ENCODE measurements at places on chromosomes 1 and 21. TPM values are rescaled to one million over a fixed set of nuclear protein-coding genes. Genes with fewer than 3 reads are reported as not detected.

Gene PHACTR4
- 21.5 TPM for total RNA-seq

- DNase-seq, result no peak
- H3K4me1 ChIP-seq, result no peaks in the 10 kb centered on the region
- no peaks in the 10 kb centered on the region for H3K36me3 ChIP-seq
- H3K4me3 ChIP-seq, result no peak overlapping the region
These were observed 5.3 kb upstream of the TNN start for GRCh38 chr1:175062339-175062738.

- DNase-seq, result no peak
- no peaks in the 10 kb centered on the region for H3K27me3 ChIP-seq
- no peaks in the 10 kb centered on the region for H3K4me1 ChIP-seq
These were observed 692.1 kb upstream of the ZP4 start for GRCh38 chr1:238582816-238583215.

Gene MAP1LC3C
- total RNA-seq, result 0.27 TPM

GRCh38 chr1:115507901-115508300 lies 133.9 kb upstream of the VANGL1 start:
- no peak overlapping the region for H3K27ac ChIP-seq
- no peaks in the 10 kb centered on the region for H3K27me3 ChIP-seq
- H3K36me3 ChIP-seq, result no peaks in the 10 kb centered on the region

DNA sequence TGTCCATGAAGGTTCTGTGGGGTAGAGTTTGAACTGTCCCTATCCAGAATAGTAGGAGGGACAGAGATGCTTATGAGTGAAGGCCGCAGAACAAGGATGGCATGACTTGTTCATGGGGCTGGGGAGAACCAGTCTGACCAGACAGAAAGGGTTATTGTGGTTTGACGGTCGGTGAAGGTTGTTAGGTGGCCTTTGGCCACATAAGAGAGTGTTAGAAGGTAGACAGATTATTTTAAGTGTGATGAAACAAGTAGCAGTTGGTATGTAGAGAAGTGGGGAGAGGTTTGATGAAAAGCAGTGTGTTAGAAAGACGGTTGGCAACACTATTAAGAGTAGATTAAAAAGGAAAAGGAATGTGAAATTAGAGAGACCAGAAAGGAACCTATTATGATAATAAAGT lies 355.1 kb downstream of the DISC1 start:
- no peaks in the 10 kb centered on the region for H3K4me1 ChIP-seq
- DNase-seq, result no peak
- no peak overlapping the region for H3K27ac ChIP-seq
- no peaks in the 10 kb centered on the region for H3K36me3 ChIP-seq
- H3K27me3 ChIP-seq, result no peaks in the 10 kb centered on the region

- no peaks in the 10 kb centered on the region for H3K4me1 ChIP-seq
- DNase-seq, result no peak
- H3K27me3 ChIP-seq, result no peaks in the 10 kb centered on the region
These were observed 41.2 kb upstream of the RIPK4 start for GRCh38 chr21:41808094-41808493.

GRCh38 chr1:18234790-18235242 lies 127.2 kb downstream of the IGSF21 start:
- no peak overlapping the region for H3K27ac ChIP-seq
- no peaks in the 10 kb centered on the region for H3K4me1 ChIP-seq

DNA sequence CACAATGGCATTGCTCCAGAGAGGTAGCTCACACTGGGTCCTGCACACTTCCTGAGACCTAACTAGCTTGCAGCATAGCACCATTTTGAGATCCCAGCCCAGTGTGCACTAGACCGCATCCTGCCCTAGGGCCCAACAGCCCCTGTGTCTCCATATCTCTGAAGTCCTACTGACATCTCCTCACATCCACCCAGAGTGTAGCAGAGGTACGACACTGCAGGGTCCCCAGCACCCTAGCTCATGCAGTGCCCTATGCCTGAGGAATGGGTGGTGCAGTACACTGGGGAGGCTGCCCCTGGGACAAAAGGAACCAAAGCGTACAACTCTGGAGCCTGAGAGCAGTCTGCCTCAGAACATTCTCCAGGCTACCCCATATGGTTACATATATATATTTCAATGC lies 111.4 kb upstream of the DEPDC1 start:
- no peaks in the 10 kb centered on the region for H3K36me3 ChIP-seq
- H3K4me1 ChIP-seq, result no peaks in the 10 kb centered on the region
- no peak overlapping the region for H3K27ac ChIP-seq
- no peak for DNase-seq
- no peaks in the 10 kb centered on the region for H3K27me3 ChIP-seq

DNA sequence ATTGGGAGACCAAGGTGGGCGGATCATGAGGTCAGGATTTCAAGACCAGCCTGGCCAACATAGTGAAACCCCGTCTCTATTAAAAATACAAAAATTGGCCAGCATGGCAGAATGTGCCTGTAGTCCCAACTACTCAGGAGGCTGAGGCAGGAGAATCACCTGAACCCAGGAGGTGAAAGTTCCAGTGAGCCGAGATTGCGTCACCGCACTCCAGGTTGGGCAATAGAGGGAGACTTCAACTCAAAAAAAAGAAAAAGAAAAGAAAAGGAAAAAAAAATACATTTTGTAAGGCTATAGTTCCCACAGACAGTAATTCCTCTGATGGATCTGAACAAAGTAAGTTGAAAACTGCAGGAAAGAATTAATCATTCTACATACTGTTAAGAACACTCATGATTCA lies 48.1 kb upstream of the CD46 start:
- no peak overlapping the region for H3K4me3 ChIP-seq
- no peaks in the 10 kb centered on the region for H3K36me3 ChIP-seq
- no peaks in the 10 kb centered on the region for H3K27me3 ChIP-seq
- H3K27ac ChIP-seq, result no peak overlapping the region
- DNase-seq, result no peak

GRCh38 chr21:42476388-42477331 lies 19.4 kb downstream of the RSPH1 start:
- DNase-seq, result no peak
- peaks cover 11% of the 10 kb centered on the region for H3K4me1 ChIP-seq
- no peak overlapping the region for H3K4me3 ChIP-seq
- no peaks in the 10 kb centered on the region for H3K36me3 ChIP-seq
- no peaks in the 10 kb centered on the region for H3K27me3 ChIP-seq
- H3K27ac ChIP-seq, result no peak overlapping the region

DNA sequence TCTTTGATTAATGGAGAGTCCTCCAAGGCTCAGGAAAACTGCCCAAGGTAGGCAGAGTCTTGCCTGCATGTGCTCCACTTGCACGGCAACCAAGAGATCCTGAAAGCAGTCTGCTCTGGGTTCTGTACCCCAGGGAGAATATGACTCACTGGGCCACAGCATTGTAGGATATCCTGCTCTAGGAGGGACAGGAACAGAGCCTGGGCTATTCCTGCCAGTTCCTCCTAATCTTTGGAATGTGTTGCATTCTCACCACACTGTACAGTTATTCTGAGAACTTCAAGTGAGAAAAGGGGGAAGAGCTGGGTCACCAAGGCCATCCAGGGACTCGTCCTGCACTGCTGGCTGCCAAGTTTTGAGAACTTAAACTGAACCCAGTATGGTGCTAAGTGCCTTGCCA lies 278.5 kb downstream of the MATN1 start:
- no peak overlapping the region for H3K27ac ChIP-seq
- no peak overlapping the region for H3K4me3 ChIP-seq
- H3K4me1 ChIP-seq, result no peaks in the 10 kb centered on the region
- H3K36me3 ChIP-seq, result no peaks in the 10 kb centered on the region

Gene KRTAP19-3
- total RNA-seq, result not detected

Gene TCHHL1
- total RNA-seq, result not detected

Gene SAMD11
- 10.2 TPM for total RNA-seq

Gene RTCA
- 38.9 TPM for total RNA-seq

DNA sequence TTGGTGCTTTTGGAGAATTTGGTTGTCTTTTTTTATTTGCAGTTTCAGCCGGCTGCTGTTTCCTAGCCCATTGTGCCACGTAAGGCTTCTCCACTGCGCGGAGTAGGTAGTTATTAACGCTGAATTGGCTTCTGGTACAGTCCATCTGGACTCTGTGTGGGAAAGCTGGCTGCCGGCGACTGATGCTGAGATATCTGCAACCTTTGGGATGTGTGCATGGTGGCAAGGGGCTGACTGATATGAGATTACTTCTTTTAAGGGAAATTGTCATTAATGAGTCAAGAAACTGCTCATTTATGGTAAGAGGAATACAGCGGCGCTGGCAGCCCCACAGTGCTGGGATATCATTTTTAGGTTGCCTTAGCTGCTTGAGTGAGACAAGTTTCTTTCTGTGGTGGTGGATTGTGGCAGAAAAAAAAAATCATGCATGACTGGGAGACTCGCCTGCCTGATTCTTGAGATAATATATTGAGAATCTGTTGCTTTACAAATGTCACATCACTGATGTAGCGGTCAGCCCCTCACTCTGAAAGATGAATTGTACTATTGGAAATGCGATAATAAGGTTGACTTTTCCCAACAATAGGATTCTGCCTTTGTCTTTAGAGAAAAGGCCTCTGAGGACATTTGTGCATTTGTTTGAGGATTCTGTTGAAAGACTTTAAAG lies 2.5 kb upstream of the ELAVL4 start:
- no peaks in the 10 kb centered on the region for H3K36me3 ChIP-seq
- no peak overlapping the region for H3K27ac ChIP-seq
- H3K4me3 ChIP-seq, result no peak overlapping the region
- no peak for DNase-seq
- H3K27me3 ChIP-seq, result no peaks in the 10 kb centered on the region

DNA sequence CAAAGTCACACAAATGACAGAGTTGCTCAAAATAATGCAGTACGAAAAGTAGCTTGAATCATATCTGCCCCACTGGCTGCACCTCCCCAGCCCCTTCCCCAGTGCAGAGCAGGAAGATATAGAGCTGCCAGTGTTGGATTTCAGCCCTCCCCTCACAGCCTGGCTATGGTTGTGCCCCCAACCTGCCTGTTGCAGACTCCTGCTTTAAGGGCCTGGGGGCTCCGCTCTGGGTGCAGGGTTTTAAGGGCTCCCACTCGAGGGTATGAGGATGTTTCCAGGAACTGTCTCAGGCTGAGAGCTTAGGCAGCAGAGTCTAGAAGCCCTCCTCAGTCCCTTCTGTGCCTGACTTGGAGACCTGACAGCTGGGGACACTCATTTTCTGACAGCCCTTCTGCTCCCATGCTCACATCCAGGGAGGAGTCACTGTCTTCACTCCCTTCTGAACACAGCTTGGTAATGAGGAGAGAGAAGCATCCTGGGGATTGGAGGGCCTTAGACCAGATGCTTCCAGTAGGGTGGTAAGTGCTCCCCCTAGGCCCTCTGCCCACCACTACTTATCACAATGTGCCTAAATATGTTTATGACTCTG lies 4.6 kb downstream of the S100A9 start:
- no peak for DNase-seq
- H3K27ac ChIP-seq, result no peak overlapping the region
- H3K4me1 ChIP-seq, result no peaks in the 10 kb centered on the region
- H3K27me3 ChIP-seq, result peaks cover 4% of the 10 kb centered on the region

GRCh38 chr1:45623972-45624371 lies at the start of gene CCDC17:
TSS of gene CCDC17 (minus strand) at chr1:45624054. CDS start at chr1:45623909, 145 bp downstream.
- no peaks in the 10 kb centered on the region for H3K36me3 ChIP-seq
- H3K4me1 ChIP-seq, result no peaks in the 10 kb centered on the region
- H3K4me3 ChIP-seq, result no peak within 1 kb of the TSS
- no peak within 1 kb of the TSS for H3K27ac ChIP-seq
- H3K27me3 ChIP-seq, result no peaks in the 10 kb centered on the region

DNA sequence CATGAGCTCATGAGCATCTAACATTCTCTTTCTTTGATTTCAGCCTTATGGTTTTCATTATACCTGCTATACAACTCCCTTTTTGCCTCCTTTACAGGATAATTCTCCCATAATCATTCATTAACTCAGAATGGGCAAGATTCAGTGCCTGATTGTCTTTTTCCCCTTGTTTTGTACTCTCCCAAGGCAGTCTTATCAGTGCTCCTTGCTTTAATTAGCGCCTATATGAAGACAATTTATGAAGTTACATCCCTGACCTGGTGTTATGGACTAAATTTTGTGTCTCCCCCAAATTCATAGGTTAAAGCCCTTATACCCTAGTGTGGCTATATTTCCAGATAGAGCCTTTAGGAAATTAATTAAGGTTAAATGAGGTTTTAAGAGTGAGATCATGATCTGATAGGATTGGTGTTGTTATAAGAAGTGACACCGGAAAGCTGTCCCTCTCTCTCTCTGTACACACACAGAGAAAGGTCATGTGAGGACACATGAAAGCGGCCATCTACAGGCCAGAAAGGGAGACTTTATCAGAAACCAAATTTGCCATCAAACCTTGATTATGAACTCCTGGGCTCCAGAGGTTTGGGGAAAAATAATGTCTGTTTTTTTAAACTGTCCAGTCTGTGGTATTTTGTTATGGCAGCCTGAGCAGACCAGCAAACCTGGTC lies 185.8 kb upstream of the CHODL start:
- no peaks in the 10 kb centered on the region for H3K27me3 ChIP-seq
- H3K4me1 ChIP-seq, result no peaks in the 10 kb centered on the region
- no peak overlapping the region for H3K4me3 ChIP-seq
- no peak overlapping the region for H3K27ac ChIP-seq
- no peaks in the 10 kb centered on the region for H3K36me3 ChIP-seq

- peaks cover 14% of the 10 kb centered on the region for H3K4me1 ChIP-seq
- no peak overlapping the region for H3K27ac ChIP-seq
- H3K4me3 ChIP-seq, result no peak overlapping the region
- DNase-seq, result no peak
- no peaks in the 10 kb centered on the region for H3K27me3 ChIP-seq
These were observed 85.9 kb downstream of the ADSS2 start for GRCh38 chr1:244365809-244366208.

DNA sequence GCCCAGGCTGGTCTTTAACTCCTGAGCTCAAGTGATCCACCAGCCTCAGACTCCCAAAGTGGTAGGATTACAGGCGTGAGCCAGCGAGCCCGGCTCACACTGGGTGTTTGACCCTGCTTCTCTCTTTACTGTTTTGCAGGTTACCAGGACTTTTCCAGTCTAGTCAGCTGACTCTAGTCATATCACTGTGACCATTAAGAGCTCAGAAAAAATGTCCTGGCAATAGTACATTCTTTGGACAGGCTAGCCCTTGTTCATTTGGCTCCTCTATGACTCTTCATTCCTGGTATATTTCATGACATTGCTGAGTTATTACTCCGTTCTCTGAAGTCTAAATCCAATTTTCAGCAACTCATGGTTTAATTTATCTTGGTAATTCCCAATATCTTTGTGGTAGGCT lies 8.0 kb upstream of the CA6 start:
- no peaks in the 10 kb centered on the region for H3K36me3 ChIP-seq
- no peaks in the 10 kb centered on the region for H3K27me3 ChIP-seq
- no peak overlapping the region for H3K4me3 ChIP-seq
- no peak for DNase-seq

DNA sequence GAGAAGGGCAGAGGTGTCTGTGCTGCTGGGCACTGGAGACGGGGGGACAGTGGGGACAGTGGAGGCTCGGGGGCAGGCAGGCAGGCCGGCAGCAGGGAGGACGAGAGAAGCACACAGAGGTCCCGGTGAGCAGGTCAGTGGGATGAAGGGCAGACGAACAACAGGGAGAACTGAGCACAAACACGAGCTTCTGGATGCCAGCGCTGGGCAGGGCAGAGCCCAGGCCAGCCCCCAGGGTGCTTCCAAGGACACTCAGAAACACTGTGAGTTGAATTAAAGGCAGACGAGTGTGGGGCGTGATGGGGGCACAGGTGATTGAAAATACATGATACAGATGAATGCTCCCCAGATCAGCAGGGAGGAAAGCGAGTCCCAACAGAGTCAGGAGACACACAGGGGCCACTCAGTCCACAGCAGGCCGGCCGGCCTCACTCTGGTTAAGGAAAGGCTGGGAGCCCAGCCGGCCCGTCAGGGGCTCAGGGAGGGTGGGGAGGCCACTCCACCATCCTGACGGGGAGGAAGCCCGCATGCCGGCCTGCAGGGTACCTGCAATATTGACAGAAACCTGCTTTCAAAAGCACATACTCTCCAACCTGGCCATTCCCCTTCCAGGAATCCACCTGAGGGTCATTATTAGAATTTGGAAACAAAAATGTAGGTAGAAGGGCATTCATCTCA lies 14.1 kb downstream of the SLC19A1 start:
- no peak overlapping the region for H3K4me3 ChIP-seq
- no peaks in the 10 kb centered on the region for H3K36me3 ChIP-seq
- H3K4me1 ChIP-seq, result no peaks in the 10 kb centered on the region

Gene ACKR1
- total RNA-seq, result not detected

Data from hepatocyte (in vitro differentiated cells).